SK-N-SH treated with all-trans-retinoic acid at 6 μM for 48 hours (cell line): ENCODE measurements at places on chromosomes 3 and 15.

DNA sequence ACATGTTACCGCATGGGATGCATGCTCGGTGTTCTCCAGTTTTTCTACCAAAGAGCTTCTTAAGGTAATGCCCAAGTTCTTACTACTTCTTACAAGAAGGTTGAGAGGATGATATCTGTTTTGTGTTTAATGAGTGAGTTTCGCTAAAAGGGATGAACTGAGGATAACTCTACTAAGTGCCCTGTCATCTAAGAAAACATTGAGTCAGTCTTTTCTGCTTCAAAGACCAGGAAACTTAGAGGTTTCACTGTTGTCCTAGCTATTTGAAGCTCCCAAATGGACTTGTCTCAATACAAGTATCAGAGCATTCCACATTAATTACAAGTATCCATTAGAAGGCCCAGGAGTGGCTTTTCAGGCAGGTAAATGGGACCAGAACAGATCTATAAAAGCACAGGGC lies 296.2 kb downstream of the KBTBD8 start:
- ATAC-seq = no peak

DNA sequence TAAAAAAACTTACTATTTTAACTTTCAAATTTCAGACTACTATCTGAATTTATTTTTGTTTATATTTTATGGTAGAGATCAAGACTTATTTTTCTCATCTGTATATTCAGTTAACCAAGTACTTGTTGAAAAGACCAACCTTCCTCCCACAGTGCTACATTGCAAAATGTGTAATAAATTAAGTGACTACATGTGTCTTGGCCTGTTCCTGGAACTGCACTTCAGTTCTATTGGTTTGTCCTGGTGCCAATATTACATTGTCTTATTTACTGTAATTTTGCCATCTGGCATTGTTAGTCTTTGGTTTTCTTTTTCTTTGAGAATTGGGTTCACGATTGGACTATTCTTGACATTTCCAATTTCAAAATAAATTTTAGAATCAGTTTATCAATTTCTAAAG lies 138.4 kb upstream of the KCNMB2 start:
- ATAC-seq = no peak

GRCh38 chr3:65894126-65894525 lies 144.6 kb downstream of the MAGI1 start:
- no peak for ATAC-seq

DNA sequence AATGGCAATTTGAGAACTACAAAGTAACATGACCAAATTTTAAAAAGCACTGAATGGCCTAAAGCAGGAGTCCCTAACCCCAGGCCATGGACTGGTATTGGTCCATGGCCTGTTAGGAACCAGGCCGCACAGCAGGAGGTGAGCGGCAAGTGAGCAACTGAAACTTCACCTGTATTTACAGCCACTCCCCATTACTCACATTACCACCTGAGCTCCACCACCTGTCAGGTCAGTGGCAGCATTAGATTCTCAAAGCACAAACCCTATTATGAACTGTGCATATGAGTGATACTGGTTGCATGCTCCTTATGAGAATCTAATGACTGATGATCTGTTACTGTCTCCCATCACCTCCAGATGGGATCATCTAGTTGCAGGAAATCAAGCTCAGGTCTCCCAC lies 48.8 kb downstream of the SENP7 start:
- ATAC-seq = no peak

- no peak for ATAC-seq
Observed at GRCh38 chr3:57383406-57383805, 90.9 kb upstream of the ASB14 start.

GRCh38 chr3:101913168-101913567 lies 63.9 kb downstream of the NFKBIZ start:
- peak; percentile 39; the same call in 2 of the 3 replicates for ATAC-seq

DNA sequence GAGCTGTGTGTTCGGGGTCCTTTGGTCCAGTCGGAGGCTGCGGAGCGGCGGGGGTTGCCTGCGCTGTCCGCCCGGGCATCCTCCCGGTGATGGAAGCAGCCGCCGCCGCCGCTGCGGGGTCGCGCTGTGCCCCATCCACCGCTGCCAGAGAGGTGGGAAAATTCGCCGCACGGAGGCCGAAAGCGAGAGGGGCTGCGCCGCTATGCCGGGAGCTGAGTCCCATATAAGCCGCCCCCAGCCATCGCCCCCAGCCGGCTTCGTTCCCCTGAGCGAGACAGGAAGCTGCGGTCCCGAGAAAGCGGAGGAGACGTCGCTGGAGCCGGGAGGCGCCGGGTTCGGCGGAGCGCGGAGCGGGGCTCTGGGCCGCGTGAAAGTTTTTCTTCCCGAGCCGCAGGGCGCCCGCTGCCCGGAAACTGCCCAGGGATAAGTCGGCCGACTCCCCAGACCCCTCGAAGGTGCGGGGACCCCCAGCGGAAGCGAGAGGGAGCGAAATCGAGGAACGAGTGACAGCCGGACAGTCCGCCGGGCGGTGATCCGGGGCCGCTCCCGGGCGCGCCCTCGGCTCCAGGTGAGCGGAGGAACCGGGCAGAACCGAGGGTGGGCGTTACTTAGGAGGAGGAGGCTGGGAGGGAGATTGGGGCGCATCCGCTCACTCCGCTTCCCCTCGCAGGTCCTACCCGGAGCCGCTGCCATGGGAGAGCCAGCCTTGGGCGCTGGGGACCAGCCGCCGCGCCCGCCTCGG lies 574 bp downstream of the CHST2 start:
- peak; percentile 51 for ATAC-seq

DNA sequence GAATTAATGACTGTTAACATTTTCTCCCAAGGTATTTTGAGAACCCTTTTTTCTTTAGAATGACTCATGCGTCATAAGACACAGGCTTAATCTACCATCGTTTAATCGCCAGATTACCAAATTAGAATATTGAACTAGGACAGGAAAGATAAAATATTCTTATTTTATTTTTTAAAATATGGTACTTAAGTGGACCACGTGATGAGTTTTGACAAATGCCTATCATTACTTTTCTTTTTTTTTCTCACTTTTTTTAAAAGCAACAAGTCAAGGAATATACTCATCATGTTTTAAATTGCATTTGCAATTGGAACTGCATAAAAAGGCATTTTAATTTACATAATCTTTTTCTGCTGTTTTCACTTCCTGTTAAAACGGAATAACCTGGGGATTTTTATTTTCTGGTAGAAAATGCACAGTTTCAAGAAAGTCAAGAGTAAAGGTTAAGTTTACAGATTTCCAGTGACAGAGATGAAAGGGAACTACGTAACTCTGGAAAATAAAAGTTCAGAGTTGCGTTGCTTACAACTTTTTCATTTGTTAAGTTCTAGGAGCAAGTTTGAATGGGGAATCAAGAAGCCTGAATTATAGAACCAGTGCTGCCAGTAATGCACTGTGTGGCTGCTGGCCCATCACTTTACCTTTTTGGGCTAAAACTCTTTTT lies 23.6 kb downstream of the SIAH2 start:
- no peak for ATAC-seq

GRCh38 chr3:126723801-126724200 lies 19.8 kb downstream of the CHCHD6 start:
- ATAC-seq = no peak

- ATAC-seq = no peak
Observed at GRCh38 chr3:13300546-13301285, 119.4 kb downstream of the NUP210 start.

- no peak for ATAC-seq
Observed at GRCh38 chr15:88023914-88024313, 232.6 kb downstream of the NTRK3 start.

GRCh38 chr15:68056097-68056865 lies 2.2 kb downstream of the PIAS1 start:
- ATAC-seq = no peak

- peak; percentile 73 for ATAC-seq
Observed at GRCh38 chr3:188385295-188385694, 231.3 kb downstream of the LPP start.

GRCh38 chr3:151003029-151003767 lies 30.7 kb upstream of the CLRN1 start:
- ATAC-seq = no peak

DNA sequence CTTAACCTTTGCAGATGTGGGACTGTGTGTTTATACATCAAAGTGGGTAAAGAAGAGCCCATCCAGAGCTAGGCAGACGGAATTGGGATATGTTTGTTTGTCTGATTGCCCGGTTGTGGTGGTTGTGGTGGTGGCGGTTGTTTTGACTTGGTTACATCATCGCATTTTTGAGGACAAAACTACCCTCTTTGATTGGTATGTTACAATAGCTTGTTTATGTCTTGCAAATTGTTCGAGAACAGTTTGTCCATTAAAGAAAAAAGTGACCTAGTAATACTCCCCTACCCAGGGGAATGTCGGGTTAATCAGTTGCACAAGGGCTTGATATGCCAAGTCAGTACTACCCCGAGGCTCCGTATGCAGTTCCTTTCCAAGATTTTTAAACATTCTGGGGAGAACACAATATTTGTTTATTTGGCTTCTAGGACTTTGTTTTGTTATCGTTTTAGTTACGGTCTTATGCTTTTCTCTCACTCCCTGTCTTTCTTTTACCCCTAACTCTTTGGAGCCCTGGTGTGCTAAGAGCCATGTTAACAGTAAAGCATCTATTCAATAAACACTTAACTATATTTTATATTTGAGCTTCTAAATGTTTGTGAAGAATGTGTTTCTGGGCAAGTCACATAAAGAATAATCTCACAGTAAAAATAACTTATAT lies 315.4 kb downstream of the LPP start:
- no peak for ATAC-seq

DNA sequence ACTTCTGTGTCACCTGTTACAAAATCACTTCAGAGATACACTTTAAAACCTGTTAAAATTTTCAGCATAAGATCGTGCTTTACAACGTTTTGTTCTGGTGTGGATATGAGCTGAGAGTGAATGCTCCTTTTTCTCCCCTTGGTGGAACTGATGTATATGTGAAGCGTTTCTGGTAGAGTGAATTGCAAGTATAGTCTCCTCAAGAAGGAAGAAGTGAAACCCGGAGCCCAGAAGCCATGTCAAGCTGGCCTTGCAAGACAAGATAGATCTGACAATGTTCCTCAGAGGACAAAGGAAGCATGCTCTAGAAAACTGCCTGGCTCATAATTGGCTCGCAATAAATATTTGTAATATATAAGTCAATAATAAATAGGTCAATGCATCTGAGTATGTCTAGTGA lies 23.6 kb downstream of the SERPINI2 start:
- ATAC-seq = no peak

DNA sequence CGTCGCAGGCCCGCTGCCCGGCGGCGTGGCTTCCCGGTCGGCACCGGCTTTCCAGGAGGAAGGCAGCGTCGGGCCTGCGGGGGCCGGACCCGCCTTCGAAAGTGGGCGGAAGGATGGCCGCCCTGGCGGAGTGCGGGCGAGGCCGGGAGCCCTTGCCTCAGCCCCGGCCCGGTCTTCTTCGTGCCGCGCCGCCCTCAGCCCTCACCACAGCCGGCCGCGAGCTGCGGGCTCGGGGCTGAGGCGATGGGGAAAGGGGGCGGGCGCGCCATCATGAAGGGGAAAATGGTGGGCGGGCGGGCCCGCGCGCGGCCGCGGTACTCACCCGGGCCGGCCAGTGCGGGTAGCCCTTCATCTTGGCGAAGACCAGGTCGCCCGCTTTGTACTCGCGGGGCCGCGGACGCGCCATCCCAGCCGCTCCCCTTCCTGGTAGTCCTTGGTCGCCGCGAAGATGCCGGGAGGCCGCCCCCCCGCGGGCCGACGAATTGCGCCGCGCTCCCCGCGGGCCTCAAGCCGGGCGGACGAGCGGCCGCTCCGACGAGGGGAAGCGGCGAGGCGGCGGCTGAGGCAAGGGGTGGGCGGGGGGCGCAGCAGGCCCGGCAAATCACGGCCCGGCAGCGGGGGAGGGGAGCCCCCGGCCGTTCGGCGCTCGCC lies 489 bp downstream of the HDGFL3 start:
- peak; percentile 63 for ATAC-seq

DNA sequence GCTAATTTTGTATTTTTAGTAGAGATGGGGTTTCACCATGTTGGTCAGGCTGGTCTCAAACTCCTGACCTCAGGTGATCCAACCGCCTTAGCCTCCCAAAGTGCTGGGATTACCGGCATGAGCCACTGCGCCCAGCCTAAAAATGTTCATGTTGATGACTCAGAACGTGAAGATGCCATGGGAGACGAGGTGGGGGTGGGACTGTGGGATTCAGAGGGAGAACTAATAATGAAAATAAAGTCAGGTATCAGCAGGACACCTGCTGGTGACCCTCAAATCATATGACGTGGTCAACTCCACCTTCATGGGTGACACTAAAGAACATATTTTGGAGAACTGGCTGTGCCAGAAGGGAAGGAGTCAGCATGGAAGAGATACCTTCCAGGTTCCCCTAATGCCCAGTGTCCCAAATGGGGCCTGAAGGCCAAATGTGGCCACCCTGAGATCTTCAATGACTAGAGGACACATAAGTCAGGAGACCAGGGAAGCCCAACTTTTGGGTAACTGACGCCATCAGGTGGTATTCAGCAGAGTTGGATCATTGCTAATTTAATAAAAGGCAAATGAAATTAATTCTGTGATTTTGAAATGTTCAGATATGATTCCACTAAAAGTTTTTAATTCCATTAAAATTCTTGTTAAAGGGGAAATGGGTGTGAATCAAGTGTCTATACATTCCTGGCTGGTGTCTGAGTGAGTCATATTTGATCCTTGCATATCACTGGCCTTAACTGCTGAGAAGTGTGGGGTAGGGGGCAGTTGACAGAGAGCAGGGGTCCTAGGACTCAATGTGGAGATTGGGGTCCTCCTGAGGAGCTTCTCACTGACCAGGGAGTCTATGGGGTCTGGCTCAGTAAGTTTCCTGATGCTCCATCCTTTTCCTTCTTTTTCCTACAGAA lies 88.6 kb upstream of the GSK3B start:
- ATAC-seq = peak; percentile 88

DNA sequence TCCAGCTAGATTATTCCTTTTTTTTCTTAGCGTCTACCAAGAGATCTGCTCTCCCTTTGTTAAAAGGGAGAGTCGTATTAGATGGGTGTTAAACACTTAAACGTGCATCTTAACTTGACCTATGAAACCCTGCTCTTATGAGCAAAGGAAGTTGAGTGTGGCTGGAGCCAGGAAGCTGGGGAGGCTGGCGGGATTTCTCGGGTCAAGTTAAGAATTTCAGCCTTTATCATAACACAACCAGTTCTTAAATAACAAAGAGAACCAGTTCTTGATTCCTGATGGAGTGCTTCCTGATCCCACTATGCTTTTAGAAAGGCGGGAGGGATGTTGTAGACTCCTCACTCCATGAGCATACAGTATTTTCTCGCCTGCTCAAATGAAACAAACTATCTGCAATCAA lies 215.1 kb downstream of the ITPR1 start:
- ATAC-seq = no peak

DNA sequence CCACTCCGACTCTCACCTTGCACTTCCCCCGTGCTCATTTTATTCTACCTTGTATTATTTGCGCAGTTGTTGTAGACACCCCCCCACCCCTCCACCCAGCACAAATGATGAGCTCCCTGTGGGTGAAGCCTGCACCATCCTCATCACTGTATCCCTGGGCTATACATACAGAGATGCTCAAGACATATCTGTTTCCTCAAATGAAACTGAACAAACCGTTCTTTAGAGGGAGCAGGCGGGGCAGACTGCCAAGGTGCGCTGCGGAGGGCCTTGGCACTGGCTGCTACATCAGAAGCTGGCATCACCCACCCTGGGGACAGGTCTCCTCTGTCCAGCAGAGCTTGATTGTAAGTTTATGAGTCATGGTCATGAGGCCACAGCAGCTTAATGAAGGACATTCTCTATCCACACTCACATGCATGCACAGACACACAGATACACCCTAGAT lies 29.0 kb downstream of the ADCY5 start:
- ATAC-seq = no peak
